ENCODE measurements at places on chromosomes 12 and 14. TPM values are rescaled to one million over a fixed set of nuclear protein-coding genes. Genes with fewer than 3 reads are reported as not detected.

Gene AKAP3
- total RNA-seq = not detected

Gene CDKL1
- total RNA-seq = 32.4 TPM

Gene MORN3
- total RNA-seq = not detected

Gene OXA1L
- total RNA-seq = 108 TPM

Gene RPGRIP1
- total RNA-seq = 0.27 TPM

Gene M6PR
- total RNA-seq = 50.5 TPM

Gene SYNDIG1L
- total RNA-seq = not detected

Gene TPPP2
- not detected for total RNA-seq

Gene IL23A
- 1.3 TPM for total RNA-seq

Gene DDX47
- total RNA-seq = 22.1 TPM

Gene SLC6A12
- 13.5 TPM for total RNA-seq

Gene NKX2-1
- total RNA-seq = not detected

Gene KRT3
- not detected for total RNA-seq

Gene KRT75
- total RNA-seq = not detected

Gene TSPAN8
- total RNA-seq = 221 TPM

Gene NPFF
- total RNA-seq = not detected

Gene ETFBKMT
- 3.0 TPM for total RNA-seq

DNA sequence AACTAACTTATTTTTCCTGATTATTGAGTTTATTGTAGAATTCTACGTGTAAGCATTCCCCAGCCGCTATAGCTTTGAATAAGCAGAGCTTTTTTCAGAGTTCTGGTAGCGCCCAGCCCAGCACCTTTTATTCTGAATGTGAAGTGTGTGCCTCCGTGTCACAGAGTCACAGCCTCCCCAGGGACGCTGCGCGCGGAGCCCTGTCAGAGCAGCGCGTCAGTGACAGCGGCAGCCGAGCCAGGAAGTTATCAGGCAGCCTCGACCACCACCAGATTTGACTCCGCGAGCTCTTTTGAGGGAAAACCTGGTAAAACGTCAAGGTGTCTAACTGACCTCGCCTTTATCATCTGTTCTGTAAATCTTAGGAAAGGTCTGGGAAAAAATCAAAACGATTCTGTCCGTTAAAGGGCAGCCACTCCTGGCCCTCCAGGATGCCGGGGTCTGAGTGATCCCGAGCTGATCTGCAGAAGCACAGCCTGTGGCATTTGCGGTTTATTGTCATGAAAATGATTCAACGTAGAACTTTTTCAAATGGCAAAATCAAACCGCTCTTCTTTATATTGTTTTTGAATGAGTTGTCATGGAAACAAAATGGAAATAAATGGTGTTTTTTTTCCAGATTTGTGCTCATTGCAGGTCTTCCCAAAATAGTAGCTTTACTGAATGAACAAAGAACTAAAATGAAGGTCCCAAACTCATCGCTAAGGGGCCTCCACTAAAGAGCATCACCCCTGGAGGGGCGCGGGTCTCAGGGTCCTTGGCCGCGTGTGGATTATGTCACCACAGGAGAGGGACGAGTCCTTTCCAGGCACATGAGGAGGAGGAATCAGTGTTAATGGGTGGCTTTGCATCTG is 43.1 kb upstream of the MMP17 start:
- H3K27me3 ChIP-seq = no peaks in the 10 kb centered on the region
- DNase-seq = no peak
- H3K27ac ChIP-seq = no peak overlapping the region
- no peak overlapping the region for H3K4me3 ChIP-seq

GRCh38 chr12:98684199-98684598 is 39.1 kb downstream of the APAF1 start:
- no peaks in the 10 kb centered on the region for H3K4me1 ChIP-seq
- no peaks in the 10 kb centered on the region for H3K27me3 ChIP-seq
- no peak overlapping the region for H3K27ac ChIP-seq
- no peaks in the 10 kb centered on the region for H3K36me3 ChIP-seq

GRCh38 chr12:58395470-58395869 is 454.1 kb downstream of the ATP23 start:
- no peak overlapping the region for H3K4me3 ChIP-seq
- H3K36me3 ChIP-seq = no peaks in the 10 kb centered on the region
- DNase-seq = no peak
- H3K27me3 ChIP-seq = no peaks in the 10 kb centered on the region
- no peak overlapping the region for H3K27ac ChIP-seq
- no peaks in the 10 kb centered on the region for H3K4me1 ChIP-seq

DNA sequence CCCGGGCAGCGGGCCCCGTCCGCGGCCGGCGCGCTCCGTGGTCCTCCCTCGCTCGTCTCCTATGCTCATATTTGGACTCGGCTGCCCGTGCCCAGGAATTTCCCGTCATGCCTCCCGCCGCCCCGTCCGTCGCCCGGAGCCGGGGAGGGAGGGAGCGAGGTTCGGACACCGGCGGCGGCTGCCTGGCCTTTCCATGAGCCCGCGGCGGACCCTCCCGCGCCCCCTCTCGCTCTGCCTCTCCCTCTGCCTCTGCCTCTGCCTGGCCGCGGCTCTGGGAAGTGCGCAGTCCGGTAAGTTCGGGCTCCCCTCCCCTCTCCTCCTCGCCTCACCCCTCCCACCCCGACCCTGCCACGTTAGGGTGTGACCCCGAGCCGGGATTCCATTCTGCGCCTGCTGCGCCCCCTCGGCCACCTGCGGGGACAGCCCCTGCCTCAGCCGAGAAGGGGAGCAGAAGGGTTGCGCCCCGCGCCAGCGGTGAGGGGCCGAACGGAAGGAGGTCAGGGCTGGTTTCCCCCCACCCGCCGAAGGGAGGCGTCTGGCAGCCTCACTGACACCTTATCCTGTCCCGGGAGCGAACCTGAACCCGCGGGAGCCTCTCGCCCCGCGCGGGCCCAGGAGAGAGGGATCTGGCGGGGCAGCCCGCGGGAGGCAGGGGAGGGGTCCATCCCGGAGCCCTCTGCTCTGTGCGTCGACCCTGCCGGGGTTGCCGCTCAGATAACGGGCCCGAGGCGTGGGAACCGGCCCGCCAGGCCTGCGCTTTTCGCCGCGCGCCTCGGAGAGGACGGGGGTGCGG is at the start of gene MSRB3:
Gene MSRB3 (plus strand): TSS at position 108 of the 793 bp plus-strand sequence. CDS start 29,897 bp downstream, outside the sequence.
- peaks cover 10% of the 10 kb centered on the region for H3K4me1 ChIP-seq
- H3K27ac ChIP-seq = peak within 1 kb of the TSS; percentile 91
- peaks cover 41% of the 10 kb centered on the region for H3K27me3 ChIP-seq

- no peak overlapping the region for H3K27ac ChIP-seq
- DNase-seq = peak; percentile 50
- no peaks in the 10 kb centered on the region for H3K36me3 ChIP-seq
- peaks cover 32% of the 10 kb centered on the region for H3K4me1 ChIP-seq
- no peak overlapping the region for H3K4me3 ChIP-seq
- no peaks in the 10 kb centered on the region for H3K27me3 ChIP-seq
Measured at GRCh38 chr14:92613008-92613658, 99.6 kb downstream of the RIN3 start.

- no peaks in the 10 kb centered on the region for H3K36me3 ChIP-seq
- H3K4me1 ChIP-seq = no peaks in the 10 kb centered on the region
- H3K4me3 ChIP-seq = no peak overlapping the region
- no peaks in the 10 kb centered on the region for H3K27me3 ChIP-seq
- no peak for DNase-seq
Measured at GRCh38 chr14:48954446-48954845, 631.7 kb downstream of the RPS29 start.

DNA sequence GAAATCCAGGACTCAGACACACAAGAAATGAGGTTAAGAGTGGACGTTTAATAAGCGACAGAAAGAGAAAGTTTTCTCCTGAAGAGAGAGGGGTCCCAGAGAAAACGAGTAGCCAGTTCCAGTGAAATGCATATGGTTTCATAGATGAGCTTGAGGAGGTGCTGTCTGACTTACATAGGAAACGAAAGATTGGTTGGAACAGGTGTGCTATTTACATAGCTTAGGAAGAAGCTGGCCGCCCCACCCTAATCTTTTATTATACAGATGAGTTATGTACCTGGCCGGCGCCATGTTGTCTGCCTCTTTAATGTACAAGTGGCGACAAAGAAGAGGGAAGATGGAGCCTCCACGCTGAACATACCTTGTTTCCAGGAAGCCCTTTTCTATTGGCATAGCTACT is 223.0 kb downstream of the SLC6A15 start:
- DNase-seq = no peak
- H3K27me3 ChIP-seq = no peaks in the 10 kb centered on the region
- H3K4me3 ChIP-seq = no peak overlapping the region
- no peak overlapping the region for H3K27ac ChIP-seq
- no peaks in the 10 kb centered on the region for H3K36me3 ChIP-seq

- H3K4me1 ChIP-seq = no peaks in the 10 kb centered on the region
- no peaks in the 10 kb centered on the region for H3K27me3 ChIP-seq
- no peak overlapping the region for H3K27ac ChIP-seq
- DNase-seq = no peak
- H3K36me3 ChIP-seq = no peaks in the 10 kb centered on the region
Measured at GRCh38 chr12:130286041-130286440, 51.6 kb upstream of the PIWIL1 start.

GRCh38 chr14:51139121-51139681 is 44.3 kb upstream of the TRIM9 start:
- H3K4me3 ChIP-seq = no peak overlapping the region
- H3K27ac ChIP-seq = peak overlapping the region; percentile 67
- no peaks in the 10 kb centered on the region for H3K36me3 ChIP-seq

DNA sequence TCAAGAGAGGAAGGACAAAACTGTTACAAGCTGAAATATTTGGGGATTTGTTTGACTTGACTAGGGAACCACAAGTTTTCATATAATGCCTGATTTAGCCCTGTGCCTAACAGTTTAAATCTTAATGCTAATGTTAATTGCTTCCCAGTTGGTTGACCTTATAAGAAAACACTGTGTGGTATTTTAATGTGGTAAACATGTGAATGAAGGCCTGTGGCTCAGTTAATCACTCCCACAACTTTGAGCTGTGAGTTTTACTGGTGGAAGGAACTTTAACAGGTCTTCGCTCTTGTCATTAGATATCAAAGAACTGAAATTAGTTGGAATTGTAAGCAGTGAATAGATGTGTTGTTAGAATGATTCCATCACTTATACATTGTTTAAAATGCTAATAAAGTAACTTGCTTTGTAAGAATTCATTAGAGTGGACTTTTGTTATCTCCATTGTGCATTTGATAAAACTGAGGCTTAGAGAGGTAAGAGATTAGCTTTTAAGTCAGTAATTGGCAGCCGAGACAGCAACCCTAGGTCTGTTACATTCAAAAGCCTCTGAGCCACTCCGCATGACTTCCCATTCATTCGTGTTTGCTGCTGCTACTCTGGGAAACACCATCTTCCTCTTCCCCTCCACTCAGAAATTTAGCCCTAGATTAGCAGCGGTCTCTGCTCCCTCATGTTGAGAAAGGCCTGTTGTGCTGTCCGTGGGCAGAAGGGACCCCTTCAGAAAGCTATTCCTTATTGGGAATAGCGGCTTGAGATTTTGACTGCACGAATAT is 1.0 kb upstream of the TBK1 start:
- H3K4me3 ChIP-seq = peak overlapping the region; percentile 99
- peak overlapping the region; percentile 96 for H3K27ac ChIP-seq
- H3K36me3 ChIP-seq = no peaks in the 10 kb centered on the region
- H3K27me3 ChIP-seq = no peaks in the 10 kb centered on the region

DNA sequence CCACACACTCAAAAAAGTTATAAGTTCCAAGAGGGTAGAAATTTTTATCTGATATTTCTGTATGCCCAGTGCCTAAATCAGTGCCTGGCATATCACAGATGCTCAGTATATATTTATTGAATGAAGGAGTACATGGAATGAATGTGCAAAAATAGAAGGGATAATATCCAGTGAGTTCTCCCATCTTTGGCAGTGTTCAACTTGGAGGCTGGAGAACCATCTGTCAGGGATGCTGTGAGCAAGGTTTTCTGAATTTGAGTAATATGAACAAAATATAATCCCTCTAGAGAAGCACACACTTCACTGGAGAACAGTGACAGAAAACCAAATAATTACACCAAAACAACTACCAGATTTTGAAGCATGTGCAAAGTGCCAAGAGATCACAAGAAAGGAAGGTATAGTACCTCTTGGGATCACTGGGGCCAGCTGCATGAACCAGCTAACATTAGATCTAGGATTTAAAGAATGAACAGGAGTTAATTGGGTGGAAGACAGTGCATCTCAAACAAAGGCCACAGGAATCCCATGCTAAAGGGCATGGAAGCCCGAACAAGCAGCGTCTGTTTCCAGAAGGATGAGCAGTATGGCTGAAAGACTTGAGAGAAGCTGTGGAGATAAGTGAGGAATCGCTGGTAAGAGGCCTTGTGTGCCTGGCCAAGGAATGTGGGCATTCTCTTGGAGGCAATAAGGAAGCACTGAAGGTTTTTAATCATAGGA is 11.5 kb downstream of the SLC8A3 start:
- no peaks in the 10 kb centered on the region for H3K4me1 ChIP-seq
- H3K27ac ChIP-seq = no peak overlapping the region
- H3K4me3 ChIP-seq = no peak overlapping the region
- no peaks in the 10 kb centered on the region for H3K36me3 ChIP-seq
- no peak for DNase-seq

DNA sequence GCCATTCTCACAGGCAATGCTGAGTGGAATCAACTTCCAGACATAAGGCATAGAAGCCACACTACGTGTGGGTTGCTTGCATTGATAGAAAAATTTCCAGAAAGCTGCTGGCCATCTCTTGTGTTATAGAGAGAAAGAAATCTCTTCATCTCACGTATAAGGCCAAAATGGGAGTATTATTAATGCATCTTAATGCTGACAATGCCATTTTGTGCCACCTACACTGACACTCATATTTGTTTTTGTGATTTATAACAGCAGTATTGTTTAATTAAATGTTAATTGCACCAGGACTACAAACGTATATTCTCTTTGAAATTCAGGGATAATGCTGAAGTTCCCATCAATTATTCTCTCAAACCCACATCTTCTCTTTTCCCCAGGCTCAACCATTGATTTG is 56.1 kb upstream of the TMEM132D start:
- no peak for DNase-seq
- H3K4me3 ChIP-seq = no peak overlapping the region
- H3K27ac ChIP-seq = no peak overlapping the region
- no peaks in the 10 kb centered on the region for H3K36me3 ChIP-seq
- no peaks in the 10 kb centered on the region for H3K4me1 ChIP-seq

DNA sequence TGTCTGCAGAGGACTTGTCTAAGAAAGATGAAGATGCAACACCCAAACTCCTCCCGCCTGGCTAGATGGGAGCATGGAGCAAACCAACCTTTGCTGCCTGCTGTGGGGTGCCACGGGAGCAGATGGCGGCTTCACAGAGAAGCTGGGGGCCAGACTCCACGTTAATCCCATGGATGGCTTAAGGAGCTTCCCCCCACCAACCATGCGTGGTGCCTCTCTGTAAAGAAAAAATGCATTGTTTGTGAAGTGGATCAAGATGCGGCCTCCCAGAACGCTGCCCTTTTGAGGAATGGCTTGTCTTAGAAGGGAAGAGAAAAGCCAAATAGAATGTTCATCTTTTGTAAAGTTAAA is 15.6 kb downstream of the MVK start:
- H3K36me3 ChIP-seq = no peaks in the 10 kb centered on the region
- no peaks in the 10 kb centered on the region for H3K4me1 ChIP-seq
- no peak overlapping the region for H3K4me3 ChIP-seq
- no peaks in the 10 kb centered on the region for H3K27me3 ChIP-seq
